ENCODE measurements at places on chromosomes 2 and 18.

GRCh38 chr2:160878618-160879017 is 281.6 kb upstream of the TANK start:
- no peak for DNase-seq

DNA sequence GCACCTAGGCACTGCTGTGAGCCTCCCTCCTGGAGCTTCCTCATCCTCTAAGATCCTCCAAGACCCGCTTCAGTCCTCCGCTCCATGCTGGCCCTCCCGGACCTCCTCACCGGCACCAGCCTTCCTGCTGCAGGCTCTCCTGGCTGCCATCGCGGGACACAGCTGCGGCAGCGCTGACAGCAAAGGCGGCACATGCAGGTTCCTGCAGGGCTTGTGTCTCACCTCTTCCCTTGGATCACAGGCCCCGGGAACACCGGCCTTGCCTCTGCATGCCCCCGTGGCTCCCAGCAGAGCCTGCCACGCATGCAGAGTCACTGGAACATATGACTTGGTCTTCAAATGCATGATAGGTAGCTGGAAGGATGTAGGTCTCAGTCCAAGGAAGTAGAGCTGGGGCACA is 67.2 kb downstream of the PTGR3 start:
- DNase-seq: no peak

- no peak for DNase-seq
Observed at GRCh38 chr2:50491541-50492476, 540.1 kb downstream of the NRXN1 start.

GRCh38 chr18:59690996-59691395 is 6.2 kb downstream of the CCBE1 start:
- no peak for DNase-seq

- no peak for DNase-seq
Observed at GRCh38 chr18:21129566-21130216, 18.1 kb upstream of the ROCK1 start.

DNA sequence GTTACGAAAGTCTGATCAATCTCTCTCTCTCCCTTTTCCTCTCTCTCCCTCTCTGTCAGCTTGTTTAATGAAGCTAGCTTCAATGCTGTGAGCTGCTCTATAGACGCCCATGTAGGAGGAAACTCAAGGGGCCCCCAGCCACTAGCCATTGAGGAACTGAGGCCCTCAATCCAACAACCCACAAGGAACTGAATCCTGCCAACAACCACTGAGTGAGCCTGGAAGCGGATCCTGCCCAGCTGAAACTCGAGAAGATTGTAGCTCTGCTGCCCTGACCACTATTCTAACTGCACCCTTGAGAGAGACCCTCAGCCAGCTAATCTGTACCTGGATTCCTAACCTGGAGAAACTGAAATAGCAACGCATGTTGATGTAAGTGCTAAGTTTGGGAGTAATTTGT is 129.2 kb downstream of the BCL11A start:
- DNase-seq: no peak

DNA sequence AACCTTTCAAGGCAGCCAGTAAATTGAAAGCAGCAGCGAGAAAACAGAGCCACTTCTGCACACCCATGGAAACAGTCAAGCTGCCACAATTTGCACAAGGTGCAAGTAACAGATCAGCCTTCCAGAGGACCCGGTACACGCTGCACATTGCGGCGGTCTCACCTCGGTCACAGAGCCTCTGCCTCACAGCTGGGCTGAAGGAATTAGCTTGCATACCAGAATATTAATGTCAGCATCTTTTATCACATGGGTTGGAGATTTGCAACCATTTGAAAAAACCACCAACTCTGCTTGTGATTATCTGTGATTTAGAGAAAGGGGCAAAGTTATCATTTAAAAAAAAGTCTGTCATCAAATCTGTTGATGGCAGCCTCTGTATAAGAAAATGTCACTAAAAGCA is 330.5 kb upstream of the TCF4 start:
- no peak for DNase-seq

DNA sequence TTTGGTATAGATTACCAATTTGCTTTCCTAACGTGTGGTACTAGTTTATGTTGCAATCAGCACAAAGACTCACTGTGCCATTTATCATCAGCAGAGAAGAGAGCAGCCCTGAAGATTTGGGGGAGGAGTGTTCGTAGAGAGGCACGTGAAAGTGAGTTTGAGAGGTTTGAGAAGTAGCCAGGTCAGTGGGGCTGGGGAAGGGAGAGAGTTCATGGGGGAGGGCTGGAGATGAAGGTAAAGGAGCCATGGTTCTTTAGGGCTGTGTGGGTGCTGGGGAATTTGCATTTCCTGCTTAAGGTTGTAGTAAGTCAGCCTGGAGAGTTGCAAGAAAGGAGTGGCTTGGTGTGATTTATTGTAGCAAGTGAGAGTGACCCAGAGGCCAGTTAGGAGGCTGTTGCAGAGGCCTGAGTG is 172.1 kb downstream of the NEDD4L start:
- no peak for DNase-seq

DNA sequence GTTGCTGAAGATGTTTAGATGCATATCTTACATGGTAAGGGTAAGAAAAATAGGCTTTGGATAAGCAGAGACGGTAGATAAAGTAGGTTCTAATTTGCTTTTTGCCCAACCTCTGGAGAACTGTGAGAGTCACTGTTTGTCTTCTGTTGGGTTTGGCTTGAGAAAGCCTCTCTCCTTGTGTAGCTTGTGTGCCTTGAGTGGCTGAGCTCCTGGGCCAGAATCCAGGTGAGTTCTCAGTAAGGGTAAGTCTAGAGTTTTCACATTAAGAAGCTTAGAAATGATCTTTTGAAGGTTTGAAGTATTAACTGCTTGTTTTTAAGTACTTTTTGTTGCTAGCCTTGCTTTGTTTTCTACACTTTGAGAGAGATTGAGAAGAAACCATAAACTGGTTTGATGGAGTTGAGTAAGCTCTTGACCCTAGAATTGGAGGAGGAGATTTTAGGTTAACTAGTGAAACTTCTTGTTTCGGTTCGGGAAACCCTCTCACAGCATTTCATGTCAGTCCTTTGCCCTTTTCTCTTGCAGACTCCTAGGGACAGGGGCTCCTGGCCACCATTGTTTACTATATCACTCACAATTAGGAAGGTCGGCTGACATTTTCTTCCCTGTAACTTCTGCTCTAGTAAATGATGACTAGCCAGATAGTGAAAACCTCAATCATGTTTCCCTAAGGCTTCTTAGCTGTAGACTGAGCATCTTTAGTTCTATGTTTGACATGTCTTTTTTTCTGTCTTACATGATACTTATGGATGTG is 26.0 kb downstream of the MAP4K4 start:
- DNase-seq: no peak

GRCh38 chr2:11652553-11652952 is 17.4 kb downstream of the NTSR2 start:
- no peak for DNase-seq

GRCh38 chr2:157837851-157838441 is 38.2 kb downstream of the ACVR1 start:
- DNase-seq: no peak

GRCh38 chr2:33363325-33364298 is 112.8 kb upstream of the RASGRP3 start:
- DNase-seq: no peak

GRCh38 chr2:118119761-118120400 is 31.6 kb downstream of the INSIG2 start:
- no peak for DNase-seq

GRCh38 chr2:239918749-239919148 is 106.4 kb downstream of the NDUFA10 start:
- DNase-seq: no peak

- no peak for DNase-seq
Observed at GRCh38 chr2:104901037-104901881, 47.3 kb downstream of the POU3F3 start.

- DNase-seq: no peak
Observed at GRCh38 chr18:22064581-22064980, 104.8 kb upstream of the GATA6 start.

DNA sequence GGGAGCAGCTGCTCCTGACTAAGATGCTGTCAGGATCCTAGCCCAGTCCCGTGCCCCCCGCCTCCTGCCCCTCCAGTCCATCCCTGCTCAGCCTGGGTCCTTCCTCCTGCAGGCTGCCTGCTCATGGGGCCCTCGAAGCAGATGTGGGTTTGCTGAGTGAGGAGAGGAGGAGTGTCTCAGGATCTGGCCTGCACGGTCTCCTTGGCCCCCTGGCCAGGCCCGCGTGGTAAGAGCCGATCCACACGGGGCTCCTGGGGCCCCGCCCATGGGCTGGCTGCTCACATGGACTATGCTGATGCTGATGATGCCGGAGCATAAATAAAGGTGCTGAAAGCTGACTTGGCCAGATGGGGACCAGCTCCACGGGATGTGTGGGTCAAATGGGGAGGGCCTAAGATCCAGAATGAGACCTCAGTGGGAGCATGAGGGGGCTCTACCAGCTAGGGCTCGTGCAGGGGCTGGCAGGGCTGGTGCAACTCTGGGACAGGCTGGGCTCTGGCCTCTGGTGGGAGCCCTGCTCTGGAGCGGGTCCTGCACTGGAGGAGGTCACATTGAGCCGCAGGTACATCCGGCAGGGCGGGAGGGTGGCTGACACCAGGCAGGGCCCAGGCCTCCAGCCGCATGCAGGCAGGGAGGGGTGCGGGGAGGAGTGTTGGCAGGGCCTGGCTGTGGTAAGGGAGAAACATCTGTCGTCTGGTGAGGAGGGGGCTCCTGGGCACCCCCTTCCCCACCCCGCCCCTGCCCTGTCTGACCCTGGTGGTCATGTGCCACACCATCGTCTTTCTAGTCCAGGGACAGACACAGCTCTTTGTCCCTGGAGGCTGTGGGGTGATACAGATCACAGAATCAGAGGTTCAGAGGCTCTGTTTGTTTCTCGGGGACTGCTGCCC is 275.3 kb upstream of the HDAC4 start:
- DNase-seq: no peak

GRCh38 chr2:19312949-19313348 is 45.5 kb downstream of the OSR1 start:
- no peak for DNase-seq

DNA sequence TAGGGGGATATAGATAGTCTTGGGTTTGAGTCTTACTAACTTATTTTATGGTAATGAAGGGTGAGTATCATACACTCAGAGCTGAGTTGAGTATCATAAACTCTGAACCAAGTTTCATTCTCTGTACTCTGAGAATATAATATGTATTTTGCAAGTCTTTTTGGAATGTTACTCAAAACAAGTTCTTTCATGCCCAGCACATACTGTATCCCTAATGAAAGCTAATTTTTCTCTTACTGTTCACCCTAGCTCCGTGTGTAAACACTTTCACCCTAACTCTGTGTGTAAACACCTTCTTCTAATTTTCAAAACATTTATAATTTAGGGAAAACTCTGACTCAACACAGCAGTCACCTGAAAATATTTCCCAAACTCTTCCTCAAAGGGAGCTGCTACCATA is 29.7 kb upstream of the CHST9 start:
- DNase-seq: no peak

GRCh38 chr18:3088449-3088848 is 75.5 kb upstream of the LPIN2 start:
- DNase-seq: no peak

DNA sequence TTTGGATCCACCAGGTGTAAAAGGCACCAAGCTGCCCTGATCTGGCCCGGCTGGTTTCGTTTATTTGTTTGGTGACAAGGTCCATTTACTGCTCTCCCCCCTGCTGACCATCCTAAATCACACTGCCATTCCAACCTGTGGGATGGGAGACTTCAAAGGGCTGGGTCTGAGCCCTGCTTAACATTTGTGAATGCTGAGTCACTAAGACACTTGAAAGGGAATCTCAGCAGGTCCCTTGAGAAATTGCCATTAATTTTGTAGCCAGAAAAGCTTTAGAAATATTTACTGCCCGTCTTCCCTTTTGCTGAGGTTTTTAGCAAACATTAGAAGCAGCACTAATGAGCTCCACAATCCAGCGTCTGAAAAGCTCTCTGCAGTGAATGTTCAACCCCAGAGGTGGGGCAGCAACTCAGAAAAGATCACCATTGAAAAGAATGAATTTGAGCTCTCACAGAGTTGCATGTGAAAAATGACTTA is 133.8 kb downstream of the ARL4C start:
- DNase-seq: no peak

GRCh38 chr2:12616456-12617156 is 100.1 kb upstream of the TRIB2 start:
- DNase-seq: no peak

- no peak for DNase-seq
Observed at GRCh38 chr2:153595939-153596338, 117.4 kb upstream of the RPRM start.

DNA sequence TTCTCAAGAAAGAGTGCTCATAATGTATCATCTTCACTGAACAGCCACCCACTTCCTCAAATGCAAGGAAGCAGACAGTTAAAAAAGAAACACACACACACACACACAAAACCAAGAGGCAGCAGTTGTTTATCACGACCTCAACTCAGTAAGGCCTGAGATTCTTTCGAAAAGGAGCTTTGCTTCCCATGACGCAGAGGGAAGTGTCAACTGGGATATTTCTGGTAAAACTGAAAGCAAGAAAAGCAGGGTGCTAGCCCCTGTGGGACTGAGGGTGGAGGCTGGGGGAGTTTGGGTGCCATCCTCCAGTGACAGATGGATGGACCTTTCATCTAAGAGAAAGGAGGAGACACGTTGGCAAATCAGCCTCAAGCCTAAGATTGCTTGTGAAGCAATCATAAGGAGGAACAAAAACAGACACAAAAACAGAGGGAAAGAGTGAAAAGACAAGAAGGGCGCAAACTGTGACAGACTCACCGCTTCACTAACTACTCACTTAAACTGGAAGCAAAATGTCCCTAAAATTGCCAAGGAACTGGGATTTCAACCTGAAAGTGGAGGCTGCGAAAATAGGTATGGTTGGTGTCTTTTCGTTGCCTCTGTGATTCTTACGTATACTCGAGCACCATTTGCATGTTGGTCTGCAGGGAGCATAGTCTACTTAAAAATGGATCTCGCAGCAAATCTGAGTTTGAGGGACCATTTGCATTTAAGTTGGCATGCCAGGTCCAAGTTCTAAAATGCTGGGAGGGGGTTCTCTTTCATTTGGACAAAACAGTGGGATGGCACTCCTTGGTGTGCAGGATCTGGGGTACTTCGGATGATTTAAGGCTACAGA is at the start of gene ARHGAP25:
ARHGAP25 (plus strand) TSS at position 124 of the 838 bp plus-strand sequence; CDS start at position 513, 389 bp downstream.
- DNase-seq: no peak

DNA sequence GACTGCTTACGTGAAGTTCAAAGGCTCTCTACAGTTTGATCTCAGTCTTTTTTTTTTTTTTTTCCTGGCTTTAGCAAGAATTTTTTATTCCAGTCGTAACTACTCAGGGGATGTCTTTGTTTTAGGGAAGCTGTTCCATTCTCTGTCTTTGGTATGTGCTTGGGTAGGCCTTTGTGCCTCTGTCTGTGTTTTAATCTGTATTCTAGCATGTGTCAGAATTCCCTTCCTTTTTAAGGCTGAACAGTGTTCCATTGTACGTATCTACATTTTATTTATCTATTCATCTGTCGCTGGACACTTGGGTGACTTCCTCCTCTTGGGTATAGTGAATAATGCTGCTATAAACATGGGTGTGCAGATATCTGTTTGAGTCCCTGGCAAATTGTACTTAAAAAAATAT is 42.6 kb downstream of the MYO1B start:
- DNase-seq: no peak

DNA sequence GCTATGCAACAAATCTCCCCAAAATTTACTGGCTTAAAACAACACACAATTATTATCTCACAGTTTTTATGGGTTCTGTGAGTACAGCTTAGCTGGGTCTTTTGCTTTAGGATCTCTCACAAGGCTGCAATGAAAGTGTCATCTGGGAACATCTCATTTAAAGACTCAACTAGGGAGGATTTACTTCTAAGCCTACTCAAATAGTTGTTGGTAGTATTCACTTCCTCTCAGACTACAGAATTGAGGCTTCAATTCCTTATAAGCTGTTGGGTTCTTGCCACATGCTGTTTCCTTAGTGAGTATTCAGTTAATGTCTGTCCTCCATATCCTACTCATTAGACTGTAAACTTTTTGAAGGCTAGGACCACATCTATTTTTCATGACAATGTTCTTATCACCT is 72.3 kb downstream of the MDH1 start:
- DNase-seq: no peak
